GDM1 (cell line): ENCODE measurements at places on chromosomes 3 and 15.

GRCh38 chr3:45145681-45146614, at the start of gene CDCP1:
Gene CDCP1, minus strand, starts transcription at chr3:45146378. Its CDS starts 91 bp downstream, at chr3:45146287.
- no peak for DNase-seq

- DNase-seq, result no peak
Observed at GRCh38 chr3:108462899-108463298, 47.5 kb downstream of the MYH15 start.

- no peak for DNase-seq
Observed at GRCh38 chr3:186342197-186342596, 19.8 kb downstream of the DGKG start.

DNA sequence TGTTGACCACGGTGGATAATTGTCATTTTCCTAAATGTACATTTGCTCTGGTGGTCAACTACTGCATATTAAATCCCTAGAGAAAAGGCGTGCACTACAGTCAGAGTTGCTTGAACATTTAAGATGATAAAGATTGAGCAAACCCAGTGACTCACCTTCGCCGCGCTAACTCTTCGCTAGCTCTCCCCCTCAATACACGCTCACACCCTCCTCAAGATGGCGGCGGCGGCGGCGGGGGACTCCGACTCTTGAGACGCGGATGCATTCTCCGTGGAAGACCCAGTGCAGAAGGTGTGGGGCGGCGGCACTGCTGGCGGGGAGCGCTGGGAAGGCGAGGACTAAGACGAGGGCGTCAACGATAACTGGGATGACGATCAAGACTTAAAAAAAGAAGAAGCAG, 79.8 kb upstream of the PFN2 start:
- DNase-seq, result no peak

- DNase-seq, result no peak
Observed at GRCh38 chr3:70532806-70533205, 220.4 kb upstream of the MDFIC2 start.

GRCh38 chr3:116140100-116140689, 305.1 kb downstream of the LSAMP start:
- DNase-seq, result no peak

DNA sequence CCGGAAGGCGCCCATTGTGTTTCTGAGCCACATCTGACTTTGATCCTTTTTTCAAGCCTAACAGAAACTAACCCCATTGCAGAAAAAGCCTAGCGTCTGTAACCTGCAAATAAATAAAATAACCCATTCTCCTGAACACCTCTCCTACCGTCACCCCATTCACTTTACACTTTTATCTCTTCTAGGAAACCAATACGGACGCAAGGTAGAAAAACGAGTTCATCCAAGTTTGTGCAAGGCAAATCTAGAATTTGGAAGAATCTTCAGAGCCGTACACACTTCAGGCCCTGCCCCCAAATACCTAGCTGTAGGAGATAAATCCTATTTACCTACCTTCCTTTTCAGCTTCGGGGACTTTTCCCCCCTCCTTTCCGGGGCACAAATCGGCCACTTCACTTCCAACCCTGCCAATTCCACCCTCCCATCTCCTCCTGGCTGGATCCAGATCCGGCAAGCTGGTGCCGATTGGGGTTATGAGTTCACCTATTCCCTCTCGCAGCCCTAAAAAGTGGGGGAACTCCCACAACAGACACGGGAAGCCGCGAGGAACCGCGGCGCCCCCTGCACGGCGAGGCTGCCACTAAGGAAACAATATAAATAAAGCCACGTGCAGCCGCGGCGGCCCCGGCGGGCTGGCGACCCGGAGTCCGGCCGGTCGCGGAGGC, 987 bp downstream of the PRTG start:
- DNase-seq, result no peak

DNA sequence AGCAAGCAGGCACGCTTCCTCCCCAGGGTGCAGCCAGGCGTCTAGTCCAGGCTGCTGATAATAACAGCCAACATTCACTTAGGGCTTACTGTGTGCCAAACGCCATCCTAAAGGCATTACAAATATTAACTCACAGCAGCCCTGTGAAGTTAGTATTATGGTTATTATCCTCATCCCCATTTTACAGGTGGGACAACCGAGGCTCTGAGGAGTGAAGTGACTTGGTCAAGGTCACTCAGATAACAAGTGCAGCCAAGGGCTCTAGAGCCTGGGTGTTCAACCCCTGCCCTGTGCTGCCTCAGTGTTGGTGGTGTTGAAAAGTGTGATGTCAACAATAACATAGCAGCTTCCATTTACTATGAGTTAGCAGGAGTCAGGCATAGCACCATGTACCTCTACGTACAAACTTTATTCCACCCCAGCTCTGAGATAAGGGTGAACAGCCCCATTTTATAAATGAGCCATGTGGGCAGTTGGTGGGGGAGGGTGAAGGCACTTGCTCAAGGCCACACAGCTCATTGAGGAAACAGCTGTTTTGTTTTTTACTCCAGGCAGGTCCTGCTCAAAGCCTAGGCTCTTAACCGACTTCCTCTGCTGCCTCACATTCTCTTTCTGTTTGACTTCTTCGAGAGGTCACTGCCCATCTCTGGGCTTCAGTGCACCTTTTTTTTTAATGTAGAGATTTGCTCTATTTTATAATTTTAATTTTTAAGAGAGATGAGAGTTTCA, 24.0 kb upstream of the TRH start:
- peak; percentile 74 for DNase-seq

- no peak for DNase-seq
Observed at GRCh38 chr15:71449363-71449762, 334.1 kb downstream of the THSD4 start.

DNA sequence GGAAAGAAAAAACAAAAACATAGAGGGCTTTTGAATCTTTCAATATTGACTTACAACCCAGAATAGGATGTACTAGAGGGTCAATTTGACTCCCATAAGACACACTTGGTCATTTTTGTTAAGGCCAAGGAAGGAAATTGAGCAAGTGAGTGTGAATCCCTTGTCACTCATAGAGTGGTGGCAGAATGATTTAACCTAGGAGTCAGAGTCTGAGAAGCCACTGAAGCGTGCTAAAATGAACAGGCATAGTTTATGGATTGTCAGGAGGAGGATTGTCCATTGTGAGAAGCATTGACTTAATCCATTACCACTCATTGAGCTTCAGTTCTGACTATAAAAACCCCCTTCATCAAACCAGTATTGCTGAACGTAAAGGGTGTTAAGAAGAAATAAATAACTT, 8.2 kb upstream of the GCSAM start:
- no peak for DNase-seq

GRCh38 chr3:187291512-187292132, at the start of gene MASP1:
Gene MASP1, minus strand, starts transcription at chr3:187291737. Its CDS starts 105 bp downstream, at chr3:187291632.
- no peak for DNase-seq

GRCh38 chr15:58520464-58520863, 88.7 kb downstream of the LIPC start:
- DNase-seq, result peak; percentile 14

GRCh38 chr15:35321926-35322325, 224.0 kb downstream of the DPH6 start:
- DNase-seq, result no peak

DNA sequence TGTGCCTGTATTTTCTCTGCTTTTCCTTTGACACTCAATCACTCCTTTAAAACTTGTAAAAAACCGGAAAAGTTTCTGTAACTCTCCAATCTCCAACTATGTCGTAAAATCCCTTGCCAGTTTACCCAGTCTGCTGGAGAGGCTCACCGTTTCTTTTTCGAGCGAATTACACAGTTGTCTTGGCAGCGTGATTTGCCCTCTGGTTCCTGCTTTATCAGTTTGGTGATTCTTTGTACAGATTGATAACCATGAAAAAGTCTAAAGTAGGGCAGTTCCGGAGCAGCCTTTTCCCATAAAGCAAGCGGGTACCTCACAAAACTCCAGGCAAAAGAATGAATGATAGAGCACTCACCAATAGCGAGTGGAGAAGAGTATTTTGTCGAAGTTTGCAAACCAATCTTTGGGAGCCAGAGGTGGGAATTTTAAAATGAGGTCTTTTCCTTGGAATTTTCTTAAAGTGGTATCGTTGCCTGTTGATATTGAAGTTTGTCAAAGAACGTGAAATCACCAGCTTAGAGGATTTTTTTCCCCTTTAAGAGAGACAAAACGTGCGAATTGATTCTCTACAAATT, at the start of gene TTC23:
Gene TTC23 (minus strand): TSS at position 312 of the 572 bp plus-strand sequence. CDS start 20,869 bp downstream, outside the sequence.
- DNase-seq, result no peak

DNA sequence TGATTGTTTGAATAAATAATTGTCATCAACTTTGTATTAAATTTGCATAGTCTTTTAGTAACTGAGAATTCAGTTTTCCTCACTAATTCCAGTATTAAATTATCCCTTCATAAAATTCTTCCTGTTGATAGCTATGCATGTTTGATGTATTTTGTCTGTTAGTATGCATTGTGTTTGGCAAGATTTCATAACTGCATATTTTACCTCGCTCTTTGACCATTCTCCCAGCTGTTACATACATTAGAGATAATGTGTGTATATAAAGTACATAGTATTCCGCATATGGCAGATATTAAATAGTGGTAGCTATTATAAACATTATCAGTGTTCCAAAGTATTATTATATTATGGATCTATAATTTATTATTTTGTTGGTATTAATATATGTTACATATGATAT, 10.6 kb upstream of the NFKBIZ start:
- DNase-seq, result no peak

DNA sequence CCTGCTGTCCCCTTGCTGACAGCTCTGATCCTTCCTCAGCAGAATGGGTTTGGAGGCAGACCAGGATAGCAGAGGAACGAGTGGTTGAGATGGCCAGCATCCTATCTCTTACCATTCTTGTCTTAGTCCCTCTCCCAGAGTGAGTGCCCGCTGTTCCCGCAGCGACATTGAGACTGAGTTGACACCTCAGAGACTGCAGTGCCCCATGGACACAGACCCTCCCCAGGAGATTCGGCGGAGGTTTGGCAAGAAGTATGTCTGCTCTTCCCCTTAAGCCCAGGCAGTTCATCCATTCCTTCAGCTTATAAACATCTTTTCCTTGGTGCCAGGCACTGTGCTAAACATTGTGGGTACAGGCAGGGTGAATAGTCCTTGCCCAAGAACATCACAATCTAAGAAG, 21.2 kb downstream of the DUOX1 start:
- no peak for DNase-seq

GRCh38 chr3:127135241-127136023, 57.5 kb upstream of the PRR23E start:
- DNase-seq, result no peak

- DNase-seq, result peak; percentile 11
Observed at GRCh38 chr3:167032267-167032876, 347.7 kb downstream of the ZBBX start.

GRCh38 chr3:186471771-186472170, 72.4 kb downstream of the CRYGS start:
- DNase-seq, result no peak

GRCh38 chr3:172102123-172102882, 62.9 kb downstream of the FNDC3B start:
- DNase-seq, result no peak

DNA sequence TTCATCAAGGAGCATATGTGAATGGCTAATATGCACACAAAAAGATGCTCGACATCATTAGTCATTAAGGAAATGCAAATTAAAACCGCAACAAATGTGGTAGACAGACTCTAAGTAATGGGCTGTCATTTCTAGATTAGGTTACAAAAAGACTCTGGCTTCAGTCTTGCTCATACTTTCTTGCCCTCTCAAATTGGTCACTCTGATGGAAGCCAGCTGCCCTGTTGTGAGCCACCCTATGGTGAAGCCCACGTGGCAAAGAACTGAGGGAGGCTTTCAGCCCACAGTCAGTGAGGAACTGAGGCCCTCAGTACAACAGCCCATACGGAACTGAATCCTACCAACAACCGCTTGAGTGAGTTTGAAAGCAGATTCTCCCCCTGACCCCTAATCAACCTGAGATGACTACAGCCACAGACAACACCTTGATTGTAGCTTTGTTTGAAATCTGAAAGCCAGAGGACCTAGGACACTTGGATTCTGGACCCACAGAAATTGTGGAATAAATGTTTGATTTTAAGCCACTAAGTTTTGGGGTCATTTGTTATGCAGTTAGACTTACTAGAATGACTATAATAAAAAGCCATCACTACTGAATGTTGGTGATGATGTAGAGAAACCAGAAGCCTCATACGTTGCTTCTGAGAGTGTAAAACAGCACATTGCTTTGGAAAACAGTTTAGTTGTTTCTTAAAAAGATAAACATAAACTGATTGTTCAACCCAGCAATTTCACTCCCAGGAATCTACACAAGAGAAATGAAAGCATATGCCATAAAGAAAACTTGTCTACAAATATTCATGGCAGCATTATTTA, 45.7 kb downstream of the EHHADH start:
- no peak for DNase-seq

DNA sequence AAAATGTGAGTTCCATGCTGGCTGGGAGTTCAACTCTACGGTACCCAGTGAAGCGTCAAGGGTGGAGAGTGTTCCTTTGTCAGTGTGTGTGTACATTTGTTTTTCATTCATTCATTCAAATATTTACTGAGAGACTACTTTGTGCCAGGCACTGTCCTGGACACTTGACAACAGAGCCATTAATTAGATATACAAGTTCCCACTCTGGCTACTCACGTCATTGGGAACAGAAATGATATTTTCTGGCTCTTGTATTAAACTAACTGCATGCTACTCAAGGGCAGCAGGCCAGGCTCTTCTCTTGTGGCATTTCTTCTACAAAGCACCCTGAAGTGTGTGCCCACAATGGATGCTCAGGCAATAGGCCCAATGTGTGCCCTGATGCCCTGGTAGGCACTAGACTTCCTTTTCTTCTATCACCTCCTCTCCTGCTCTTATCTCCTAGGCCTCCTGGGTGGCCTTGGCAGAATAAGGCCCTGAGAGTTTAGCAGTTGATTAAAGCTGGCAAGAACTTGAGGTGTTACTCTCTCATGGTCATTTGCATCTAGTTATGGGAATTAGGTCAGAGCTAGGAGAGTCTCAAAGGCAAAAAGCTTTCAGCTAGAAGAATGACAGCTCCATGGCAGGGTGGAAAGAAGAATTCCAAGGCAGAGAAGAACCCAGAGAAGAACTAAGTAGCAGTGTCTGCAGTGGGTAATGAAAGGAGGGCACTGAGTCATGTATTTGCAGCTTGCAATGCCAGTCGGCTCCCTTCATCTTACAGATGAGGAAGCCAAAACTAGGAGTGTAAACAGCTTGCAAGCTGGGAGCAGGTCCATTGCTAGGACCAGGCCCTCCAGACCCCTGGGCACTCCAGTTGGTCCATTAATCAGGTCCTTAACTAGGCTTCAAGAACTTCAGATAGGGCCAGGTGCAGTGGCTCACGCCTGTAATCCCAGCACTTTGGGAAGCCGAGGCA, 14.0 kb upstream of the SMAD3 start:
- DNase-seq, result no peak
